Central memory CD8-positive, alpha-beta T cell (primary cell): ENCODE measurements at places on chromosomes 13 and 19.

GRCh38 chr13:46053162-46054012 lies 841 bp upstream of the ZC3H13 start:
- DNase-seq, result no peak

DNA sequence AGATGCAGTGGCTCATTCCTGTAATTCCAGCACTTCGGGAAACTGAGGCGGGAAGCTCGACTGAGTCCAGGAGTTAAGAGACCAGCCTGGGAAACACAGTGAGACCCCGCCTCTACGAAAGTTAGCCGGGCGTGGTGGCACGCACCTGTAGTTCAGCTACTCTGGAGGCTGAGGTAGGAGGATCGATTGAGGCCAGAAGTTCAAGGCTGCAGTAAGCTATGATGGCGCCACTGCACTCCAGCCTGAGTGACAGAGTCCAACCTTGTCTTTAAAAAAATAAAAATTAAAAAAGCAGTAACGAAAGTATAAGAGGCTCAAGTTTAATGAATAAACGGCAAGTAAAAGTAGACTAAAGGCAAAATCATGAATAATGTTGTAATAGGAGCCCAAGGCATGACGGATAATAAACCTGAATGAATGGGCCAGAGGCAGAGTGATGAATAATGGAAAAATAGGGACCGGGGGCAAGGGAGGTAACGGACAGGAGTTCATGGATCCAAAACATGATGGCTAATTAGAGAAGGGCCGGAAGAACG lies 1.2 kb upstream of the TOMM40 start:
- no peak for DNase-seq

DNA sequence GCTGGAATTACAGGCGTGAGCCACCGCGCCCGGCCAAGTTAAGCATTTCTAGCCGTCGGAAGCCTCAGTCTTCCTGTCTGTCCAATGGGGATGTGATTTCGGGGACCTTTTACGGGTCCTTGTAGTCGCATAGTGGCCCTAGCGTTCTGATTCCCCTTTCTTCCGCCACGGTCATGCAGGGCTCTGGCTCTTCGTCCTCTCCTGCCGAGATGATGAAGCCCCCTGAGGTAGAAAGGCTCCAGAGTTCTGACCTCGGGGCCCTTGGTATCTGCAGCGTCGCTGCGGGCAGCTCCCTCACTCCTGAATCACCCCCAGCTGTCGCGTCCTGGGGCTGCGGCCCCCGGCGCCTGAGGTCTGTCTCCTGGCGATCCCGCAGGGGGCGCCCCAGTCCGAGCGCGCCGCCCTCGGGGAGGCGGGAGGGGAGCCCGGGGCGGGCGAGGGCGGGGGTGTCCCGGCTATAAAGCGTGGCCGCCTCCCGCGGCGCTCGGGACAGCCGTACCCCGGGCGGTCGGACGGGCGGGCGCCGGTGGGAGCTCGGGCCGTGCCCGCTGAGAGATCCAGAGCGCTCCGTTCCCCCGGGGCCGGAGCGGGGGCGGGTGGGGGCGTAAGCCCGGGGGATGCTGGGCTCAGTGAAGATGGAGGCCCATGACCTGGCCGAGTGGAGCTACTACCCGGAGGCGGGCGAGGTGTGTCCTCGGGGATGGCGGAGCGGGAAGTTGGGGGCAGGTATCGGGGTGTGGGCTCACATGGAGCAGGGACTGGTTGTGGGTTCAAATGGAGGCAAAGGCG lies at the start of gene FOXA3:
Gene FOXA3, plus strand, starts transcription at position 487 of the 789 bp plus-strand sequence. Its CDS starts 131 bp downstream, at position 618.
- no peak for DNase-seq

DNA sequence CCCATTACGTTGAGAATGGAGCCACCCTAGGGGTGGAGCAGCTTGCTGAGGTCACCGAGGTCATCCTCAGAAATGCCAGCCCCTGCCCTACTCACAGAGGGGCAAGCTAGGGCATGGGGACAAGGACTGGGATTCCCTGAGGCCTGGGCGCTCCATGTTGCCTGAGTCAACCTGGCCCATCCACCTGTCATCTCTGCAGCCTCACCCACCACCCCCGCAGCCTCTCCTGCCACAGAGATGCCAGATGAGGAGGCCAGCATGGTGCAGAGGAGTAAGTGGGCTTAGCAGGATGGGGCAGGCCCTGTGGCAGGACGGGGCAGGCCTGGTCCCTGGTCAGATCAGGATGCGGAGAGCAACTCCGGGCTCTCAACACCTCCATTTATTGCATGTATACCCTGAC lies 9.5 kb downstream of the NKPD1 start:
- no peak for DNase-seq

DNA sequence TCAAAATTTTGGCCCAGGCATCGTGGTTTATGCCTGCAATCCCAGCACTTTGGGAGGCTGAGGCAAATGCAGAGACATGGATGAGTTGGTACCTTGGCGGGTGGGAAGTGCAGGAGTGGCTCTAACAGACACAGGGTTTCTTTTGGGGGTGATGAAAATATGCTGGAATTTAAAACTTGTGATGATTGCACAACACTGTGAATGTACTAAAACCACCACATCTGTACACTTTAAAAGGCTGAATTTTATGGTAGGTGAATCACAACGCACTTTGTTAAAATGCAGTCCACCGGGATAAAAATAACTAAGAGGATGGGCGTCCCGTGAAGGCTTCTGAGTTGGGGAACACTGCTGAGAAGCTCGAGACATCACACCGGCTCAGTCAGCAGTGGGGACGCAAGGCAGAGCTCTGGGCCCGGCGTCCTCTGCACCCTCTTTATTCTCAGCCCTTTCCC lies 47.1 kb downstream of the MLLT1 start:
- DNase-seq, result no peak

- no peak for DNase-seq
Observed at GRCh38 chr13:102558029-102558428, 38.8 kb upstream of the TPP2 start.

- DNase-seq, result no peak
Observed at GRCh38 chr19:990119-990571, 6.0 kb downstream of the WDR18 start.

DNA sequence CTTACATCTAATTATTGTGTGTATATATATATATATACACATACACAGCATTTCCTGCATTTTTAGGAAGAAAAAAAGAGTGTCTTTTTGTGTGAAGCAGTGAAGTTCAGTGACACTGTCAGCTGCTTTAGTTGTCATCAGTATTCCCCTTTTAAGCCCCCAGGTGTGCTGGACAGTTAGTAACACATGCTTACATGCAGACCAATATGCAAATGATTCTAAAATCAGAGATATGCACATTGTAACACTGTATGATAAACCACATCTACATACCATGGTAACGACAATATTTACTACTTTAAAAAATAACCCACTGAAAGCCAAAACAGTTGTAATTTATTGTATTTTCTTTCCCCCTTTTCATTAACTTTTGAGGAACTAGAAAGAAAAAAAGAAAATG lies 16.8 kb downstream of the LHFPL6 start:
- no peak for DNase-seq

DNA sequence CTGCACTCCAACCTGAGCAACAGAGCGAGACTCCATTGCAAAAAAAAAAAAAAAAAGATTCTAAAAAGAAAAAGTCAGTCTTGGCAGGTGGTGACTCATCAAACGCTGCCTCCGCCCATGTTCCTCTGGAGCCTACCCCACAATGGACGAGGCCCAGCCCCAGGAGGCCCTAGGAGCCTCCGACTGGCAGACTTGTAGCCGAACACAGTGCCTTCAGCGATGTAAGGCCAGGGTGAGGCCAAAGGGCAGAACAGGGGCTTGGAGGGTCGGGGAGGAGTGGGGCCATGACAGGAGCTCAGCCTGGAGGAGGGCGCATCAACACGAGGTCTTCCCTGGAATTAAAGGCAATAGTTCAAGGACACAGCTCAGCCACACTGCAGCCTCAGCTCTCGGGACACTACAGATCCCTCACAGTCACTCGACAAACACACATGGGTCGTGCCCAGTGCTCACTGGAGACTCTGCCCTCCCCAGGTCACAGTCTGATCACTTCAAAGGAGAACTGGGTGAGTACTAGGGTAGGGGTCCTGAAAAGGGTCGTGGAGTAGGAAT lies 5.1 kb downstream of the USE1 start:
- DNase-seq, result no peak

GRCh38 chr13:30119476-30119875 lies 187.9 kb downstream of the KATNAL1 start:
- DNase-seq, result no peak

GRCh38 chr13:46914341-46914740 lies 17.5 kb upstream of the HTR2A start:
- DNase-seq, result no peak

GRCh38 chr19:7260161-7260560 lies 34.1 kb downstream of the INSR start:
- no peak for DNase-seq

DNA sequence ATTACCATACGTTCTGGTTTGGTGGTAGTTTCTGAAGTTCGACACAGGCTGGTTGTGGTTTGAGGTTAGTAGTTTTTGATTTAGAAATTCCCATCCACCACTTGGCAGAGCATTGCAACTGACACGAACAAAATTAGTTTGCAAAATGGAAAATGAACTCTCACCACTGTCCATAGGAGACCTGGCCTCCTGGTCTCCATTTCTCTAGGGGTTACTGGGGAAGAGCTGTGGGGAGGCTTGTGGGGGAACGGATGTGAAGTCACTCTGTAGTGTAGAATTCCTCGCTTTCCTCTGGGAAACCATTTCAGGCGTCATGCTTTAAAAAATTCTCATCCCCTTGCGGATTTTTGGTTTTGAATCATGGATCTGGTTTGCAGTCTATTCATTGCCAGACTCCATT lies 321.5 kb upstream of the MAB21L1 start:
- no peak for DNase-seq

DNA sequence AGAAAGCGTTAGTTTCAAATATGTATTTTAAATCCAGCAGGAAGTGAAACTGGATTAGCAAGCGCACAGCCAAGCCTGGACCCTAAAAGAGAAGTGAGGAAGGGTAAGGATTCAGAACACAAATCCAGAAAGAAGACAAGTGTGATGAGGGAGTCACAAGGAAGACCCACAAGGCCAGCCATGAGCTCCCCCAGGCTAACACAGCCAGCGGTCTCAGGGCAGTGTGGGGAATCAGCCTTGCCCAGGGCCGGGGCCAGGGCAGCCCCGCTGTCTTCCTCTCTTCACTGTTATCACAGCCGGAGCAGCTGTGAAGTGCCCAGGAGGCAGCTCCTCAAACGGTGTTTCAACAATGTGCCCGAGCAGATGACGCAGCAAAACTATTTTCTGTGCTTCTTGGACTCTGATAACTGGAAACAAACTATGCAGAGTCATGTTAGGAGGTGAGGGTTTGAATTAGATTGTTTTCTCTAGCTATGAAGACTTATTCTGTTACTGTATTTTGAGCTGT lies 12.2 kb upstream of the CDC16 start:
- DNase-seq, result no peak

DNA sequence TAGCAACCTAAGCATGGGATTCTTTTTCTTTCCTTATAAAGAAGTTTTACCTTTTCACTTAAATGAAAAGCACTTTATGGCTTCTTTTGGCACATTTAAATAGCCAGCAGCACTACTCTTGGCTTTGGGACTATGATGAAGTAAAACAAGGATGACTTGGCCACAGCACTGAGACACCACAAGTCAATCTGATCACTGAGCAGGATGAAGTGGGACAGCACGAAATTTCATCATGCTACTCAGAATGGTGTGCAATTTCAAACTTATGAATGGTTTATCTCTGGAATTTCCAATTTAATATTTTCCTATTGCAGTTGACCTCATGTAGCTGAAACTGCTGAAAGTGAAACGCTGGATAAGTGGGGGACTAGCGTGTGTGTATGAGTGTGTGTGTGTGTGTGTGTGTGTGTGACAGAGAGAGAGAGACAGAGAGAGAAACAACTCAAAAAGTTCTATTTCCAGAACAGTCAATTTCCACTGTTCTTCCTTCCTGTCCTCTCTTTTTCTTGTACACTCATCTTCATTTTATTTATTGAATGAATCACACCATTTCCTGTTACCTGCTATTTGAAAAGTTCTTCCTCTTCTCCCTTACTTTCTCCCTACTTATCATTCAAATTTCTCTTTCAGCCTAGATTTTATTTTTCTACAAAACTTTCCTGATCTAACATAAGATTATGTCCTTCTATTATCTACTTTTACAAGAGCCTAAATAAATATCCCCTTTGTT lies 414.2 kb upstream of the MIR17HG start:
- DNase-seq, result no peak

GRCh38 chr19:7988307-7988706 lies 17.1 kb downstream of the ELAVL1 start:
- DNase-seq, result no peak

DNA sequence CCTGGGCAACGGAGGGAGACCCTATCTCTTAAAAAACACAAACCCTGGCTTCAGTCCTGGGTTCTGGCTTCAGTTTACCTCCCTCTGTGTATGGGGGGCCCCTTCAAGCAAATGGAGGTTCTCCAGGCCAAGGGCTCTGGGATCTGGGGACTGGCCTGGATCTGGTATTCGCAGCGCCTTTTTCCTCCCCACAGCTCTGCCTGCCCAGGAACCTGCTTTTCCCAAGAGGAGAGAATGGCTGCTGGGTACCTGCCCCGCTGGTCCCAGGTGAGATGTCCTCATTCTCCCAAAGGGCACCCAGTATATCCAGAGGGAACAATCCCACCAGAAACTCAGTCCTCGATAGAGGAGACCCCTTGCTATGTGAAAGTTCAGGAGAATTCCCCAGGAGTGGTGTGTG lies 3.2 kb downstream of the ZNF554 start:
- DNase-seq, result no peak

- no peak for DNase-seq
Observed at GRCh38 chr13:92896842-92897241, 329.8 kb upstream of the GPC6 start.

- DNase-seq, result no peak
Observed at GRCh38 chr19:9498183-9498902, at the start of gene ZNF560. Gene ZNF560, minus strand, starts transcription at chr19:9498616. Its CDS starts 23,303 bp downstream, at chr19:9475313.

DNA sequence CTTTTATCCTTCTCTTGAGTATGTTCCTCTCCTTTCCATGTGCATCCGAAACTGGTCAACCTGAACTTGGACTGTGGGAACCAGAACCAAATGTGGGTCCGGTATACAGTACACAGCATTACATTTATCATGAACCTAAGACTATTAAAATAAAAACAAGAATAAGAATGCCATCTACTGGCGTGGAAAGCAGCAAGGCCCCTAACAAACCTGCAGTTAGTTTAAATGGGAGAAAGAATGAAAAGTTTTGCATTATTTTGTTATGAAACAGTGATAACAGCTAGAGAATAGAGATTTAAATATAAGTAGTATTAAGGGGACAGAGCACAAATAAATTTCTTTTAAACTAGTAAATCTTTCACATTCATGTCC lies 159.5 kb downstream of the RBM26 start:
- DNase-seq, result no peak

DNA sequence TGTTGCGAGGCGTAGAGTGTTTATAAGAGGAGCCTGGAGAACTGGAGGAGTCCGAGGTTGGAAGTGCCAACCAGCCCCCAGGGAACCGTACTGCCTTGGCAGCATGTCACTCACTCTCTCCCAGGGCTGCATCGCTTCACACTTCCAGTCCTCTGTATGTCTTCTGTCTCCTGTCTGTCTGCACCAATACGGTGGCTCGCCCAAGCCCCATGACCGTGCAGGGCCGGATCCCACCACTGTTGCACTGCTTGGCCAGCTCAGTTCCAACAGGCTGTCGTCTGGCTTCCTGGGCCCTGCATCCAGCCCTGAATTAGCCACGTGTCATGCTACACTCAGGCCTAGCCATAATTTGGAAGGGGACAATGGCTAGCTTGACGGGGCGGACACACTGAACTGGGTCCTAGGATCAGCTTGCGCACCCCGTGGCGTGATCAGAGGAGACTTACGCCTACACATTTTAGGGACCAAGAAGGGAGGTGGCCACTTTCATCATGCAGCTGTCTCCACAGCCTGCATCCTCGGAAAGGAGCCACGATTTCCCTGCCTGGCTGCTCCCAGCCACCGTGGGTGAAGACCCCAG lies 147.1 kb downstream of the URI1 start:
- no peak for DNase-seq

GRCh38 chr13:94617389-94618000 lies 15.8 kb downstream of the GPR180 start:
- DNase-seq, result no peak

- DNase-seq, result no peak
Observed at GRCh38 chr13:79765331-79765730, 284.4 kb downstream of the NDFIP2 start.
